Right cardiac atrium (tissue), 5 donors: ENCODE measurements at places on chromosomes 2 and 18. TPM values are rescaled to one million over a fixed set of nuclear protein-coding genes. Genes with fewer than 3 reads are reported as not detected.

Gene TEX44
- polyA plus RNA-seq, result not detected

Gene RTKN
- polyA plus RNA-seq, result 16.2 TPM

Gene ELP2
- 31.4 TPM for polyA plus RNA-seq

Gene NOSTRIN
- 31.8 TPM for polyA plus RNA-seq

Gene IL36A
- polyA plus RNA-seq, result not detected

Gene TTN
- 266 TPM for polyA plus RNA-seq

Gene FEV
- polyA plus RNA-seq, result not detected

Gene DCDC2C
- not detected for polyA plus RNA-seq

Gene VWA3B
- 0.23 TPM for polyA plus RNA-seq

Gene RAD51AP2
- 0.14 TPM for polyA plus RNA-seq
